ENCODE measurements at places on chromosomes 13 and 19. TPM values are rescaled to one million over a fixed set of nuclear protein-coding genes. Genes with fewer than 3 reads are reported as not detected.

DNA sequence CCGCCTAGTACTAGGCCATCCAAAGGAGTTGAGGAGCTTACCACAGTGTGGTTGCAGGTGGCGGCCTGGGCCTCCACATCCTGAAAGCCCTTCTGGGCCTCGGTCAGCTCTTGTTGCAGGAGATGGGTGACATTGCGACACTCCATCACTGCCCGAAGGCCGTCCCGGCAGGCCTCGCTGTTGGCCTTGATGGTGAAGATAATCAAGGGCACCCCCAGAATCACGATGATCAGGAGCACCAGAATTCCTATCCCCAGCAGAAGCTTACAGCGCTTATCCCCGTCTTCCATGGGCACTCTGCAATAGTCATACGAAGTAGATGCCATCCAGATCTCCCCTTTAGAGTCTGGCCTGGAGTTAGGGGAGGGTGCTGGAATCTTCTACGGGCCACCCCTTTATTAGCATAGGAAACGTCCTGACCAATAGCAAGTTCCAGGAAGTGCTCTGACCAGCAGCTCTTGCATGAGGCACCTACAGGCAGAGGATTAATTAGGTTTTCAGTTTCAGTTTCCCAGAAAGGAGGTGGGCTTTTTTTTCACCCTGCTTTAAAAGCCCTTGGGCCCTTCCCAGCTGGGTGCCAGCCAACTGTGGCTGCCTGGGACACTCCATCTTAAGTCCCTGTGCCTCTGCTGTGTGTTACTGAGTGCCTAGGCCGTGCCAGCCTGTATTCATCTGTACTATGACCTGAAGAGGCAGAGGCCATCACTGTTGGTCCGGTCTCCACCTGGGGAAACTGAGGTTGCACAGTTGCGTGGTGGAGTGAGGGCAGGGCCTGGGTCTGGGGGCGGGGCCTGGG lies at the start of gene BST2:
BST2 (minus strand) TSS at position 381 of the 796 bp plus-strand sequence; CDS start at position 326, 55 bp downstream.
- DNase-seq = peak; percentile 86

DNA sequence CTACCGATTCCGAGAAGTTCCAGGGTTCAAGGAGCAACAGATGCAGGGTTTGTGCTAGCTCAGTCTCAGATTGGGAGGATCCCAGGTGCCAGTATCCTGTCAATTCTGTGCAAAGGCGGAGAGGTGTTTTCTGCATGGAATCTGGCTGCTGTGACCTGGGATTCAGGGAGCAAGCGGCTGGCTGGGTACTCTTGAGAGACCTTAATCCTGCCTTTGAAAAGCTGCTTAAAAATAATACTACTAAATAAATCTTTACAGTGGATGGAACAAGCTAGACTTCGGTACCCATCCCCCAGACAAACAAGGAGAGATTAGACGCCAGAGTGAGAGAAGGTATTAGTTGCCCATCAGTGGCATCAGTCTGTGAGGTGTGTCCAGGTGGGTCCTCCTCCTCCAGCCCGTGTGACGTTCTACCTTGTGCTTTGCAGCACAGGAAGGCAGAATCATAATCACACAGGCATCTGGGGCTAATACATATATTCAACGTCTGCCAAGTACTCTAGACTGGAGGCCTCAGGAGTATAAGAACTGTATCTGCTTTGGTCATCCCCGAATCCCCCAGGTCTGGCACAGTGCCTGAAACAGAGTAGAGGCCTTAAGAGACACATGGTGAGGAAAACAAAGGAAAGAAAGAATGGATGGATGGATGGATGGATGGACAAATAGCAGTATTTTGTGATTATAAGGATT lies 230.6 kb downstream of the ZNF536 start:
- no peak for DNase-seq

- no peak for DNase-seq
Measured at GRCh38 chr19:57558525-57558924, 1.1 kb downstream of the ZNF550 start.

DNA sequence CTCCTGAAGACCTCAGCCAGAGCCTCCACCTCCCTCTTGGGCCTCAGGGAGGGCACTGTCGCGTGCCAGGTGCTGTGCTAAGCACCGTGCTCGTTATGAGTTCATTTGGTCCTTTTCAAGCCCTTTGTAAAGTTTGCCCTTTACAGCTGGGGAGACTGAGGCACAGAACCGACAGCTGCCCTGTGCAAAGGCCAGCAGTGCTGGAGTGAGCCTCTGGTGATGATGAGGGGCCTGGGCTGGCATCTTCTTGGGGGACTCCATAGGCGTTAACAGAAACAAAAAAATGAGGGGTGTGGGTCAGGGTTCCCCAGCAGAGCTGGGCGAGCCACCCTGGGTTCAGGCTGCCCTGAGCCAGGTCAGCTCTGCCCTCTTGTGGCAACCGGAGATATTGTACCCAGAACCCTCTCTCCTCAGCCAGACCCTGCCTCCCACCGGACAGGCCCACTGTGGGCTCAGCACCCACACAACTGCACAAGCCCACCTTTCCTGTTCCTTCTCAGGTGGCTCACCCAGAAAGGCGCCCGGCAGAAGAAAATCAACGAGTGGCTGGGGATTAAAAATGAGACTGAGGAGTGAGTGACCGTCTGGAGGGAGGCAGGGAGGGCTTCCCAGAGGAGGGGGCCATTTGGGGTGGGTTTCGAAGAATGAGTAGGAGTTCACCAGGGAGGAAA lies 5.5 kb upstream of the IFI30 start:
- DNase-seq = peak; percentile 89

ZNF486 gene
- total RNA-seq = 7.2 TPM

- no peak for DNase-seq
Measured at GRCh38 chr19:36009633-36010379, 1.2 kb upstream of the SYNE4 start.

RNF17 gene
- total RNA-seq = 0.38 TPM

DNA sequence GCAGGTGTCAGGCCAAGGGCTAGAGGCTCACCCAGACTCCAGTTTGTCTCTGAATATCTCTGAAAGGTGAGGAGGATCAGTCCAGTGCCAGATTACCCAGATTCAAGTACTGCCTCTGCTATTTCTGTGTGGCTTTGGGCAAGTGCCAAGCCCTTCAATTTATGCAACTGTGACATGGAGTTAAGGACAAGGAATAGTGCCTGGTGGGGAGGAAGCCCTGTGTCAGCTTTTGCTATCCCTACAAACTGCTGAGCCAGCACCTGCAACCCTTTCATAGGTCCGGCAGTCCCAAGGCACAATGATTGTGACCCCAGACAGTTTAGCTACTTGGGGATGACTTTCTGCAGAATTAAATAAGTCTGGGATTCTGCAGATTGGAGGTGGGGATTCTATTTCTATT lies 123.0 kb downstream of the KL start:
- no peak for DNase-seq

KL gene
- total RNA-seq = 4.0 TPM

CYP4F11 gene
- total RNA-seq = 1.6 TPM

DNA sequence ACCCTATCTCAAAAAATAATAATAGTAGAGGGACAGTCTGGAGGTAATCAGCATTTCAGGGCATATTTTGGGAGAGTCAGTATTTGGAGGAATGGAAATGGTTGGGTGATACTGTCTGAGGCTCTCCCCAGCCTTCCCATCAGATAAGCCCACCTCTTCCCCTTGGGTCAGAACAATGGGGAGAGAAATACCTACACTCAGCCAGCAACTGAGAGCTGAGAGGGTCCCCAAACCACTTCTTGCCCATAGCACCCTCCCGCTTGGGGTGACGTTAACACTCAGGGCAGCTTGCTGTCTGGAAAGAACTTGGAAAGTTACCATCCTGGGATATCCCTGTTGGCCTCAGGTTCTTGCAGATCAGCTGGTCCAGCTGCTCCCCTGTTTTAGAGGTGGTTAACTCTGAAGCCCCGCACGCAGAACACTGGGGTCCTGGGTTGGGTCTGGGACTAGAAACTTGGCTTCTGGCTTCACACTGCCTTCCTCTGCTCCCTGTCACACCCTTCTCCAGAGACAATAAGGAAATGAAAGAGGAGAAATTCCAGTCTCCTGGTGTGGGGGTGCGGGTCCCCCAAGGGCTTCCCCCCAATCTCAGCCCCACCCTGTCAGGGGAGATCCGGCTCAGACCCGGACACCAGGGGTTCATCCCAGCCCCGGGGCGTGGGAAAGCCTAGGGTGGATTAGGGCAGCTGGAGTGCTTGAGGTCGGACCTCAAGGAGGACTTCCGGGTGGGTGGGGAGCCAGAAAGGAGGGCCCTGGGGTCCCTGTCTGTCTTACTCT lies 2.5 kb downstream of the FOXA3 start:
- DNase-seq = no peak

Data from spleen (tissue), 13 donors.